A172 (cell line): ENCODE measurements at places on chromosomes 6 and 20. TPM values are rescaled to one million over a fixed set of nuclear protein-coding genes. Genes with fewer than 3 reads are reported as not detected.

Gene AIF1
- total RNA-seq: not detected in 2 replicates

Gene CEP57L1
- 43.0 and 52.4 TPM in 2 replicates for total RNA-seq

Gene PPP1R18
- 62.3 and 66.2 TPM in 2 replicates for total RNA-seq

Gene CDK19
- total RNA-seq: 10.2 and 10.5 TPM in 2 replicates

Gene TRIM40
- total RNA-seq: not detected in 2 replicates

Gene GINS1
- 42.6 and 48.4 TPM in 2 replicates for total RNA-seq

Gene BPIFB4
- not detected in 2 replicates for total RNA-seq

Gene PTCHD4
- total RNA-seq: 0.38 and 1.4 TPM in 2 replicates
